Activated CD4-positive, alpha-beta T cell treated with anti-CD3 and anti-CD28 coated beads for 1 hour (primary cell): ENCODE measurements at places on chromosomes 4 and X.

- no peak for DNase-seq
Measured at GRCh38 chr4:33349376-33349775, 2629.2 kb downstream of the PCDH7 start.

DNA sequence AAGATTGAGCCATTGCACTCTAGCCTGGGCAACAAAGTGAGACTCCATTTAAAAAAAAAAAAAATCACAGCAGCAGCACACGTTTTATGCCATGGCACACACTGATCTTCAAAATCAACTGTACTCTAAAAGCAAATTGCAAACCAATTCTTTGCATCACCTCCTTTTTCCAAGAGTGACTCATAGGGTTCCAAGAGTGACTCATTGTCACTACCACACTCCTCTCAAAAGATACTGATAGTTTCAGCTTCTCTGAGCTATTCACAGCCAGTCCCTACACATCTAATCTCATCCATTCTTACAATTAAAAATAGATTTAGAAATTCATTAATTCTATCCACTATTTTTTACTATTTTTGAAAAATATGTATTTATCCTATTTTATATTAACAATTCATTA is 1494.9 kb upstream of the AGA start:
- no peak for DNase-seq

DNA sequence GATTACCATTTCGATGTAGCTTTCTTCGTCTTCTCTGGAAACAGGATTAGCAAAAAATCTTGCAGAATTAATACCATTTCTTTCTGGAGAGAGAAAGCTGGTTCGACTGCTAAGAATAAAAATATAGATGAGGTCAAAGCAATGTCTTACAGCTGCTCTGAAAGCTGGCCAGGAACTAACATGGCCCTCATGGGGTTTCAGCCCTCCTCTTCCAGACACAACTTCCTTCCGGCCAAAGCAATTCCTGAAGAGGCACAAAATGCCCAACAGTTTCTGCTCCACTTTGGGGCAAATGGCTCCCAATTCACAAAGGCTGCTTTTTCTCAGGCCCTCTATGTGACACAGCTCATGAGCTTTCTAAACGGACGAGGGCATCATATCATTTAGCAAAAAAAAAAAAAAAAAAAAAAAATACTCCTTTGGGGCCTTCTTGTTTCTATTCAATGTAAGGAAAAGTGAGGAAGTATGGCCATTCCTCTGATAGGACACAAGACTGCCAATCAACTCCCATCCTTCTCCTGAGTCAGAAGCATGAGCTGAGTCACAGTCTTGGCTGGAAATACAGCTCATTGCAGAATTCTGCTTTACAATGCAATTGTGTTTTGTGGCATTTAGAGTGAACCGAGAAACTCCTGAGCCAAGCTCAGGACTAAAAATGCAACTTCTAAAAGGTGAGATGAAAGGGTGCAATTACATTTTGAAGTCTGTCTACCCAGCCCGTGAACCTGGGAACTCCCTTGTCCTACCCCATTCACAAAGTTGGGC is 42.7 kb upstream of the CTAG2 start:
- DNase-seq: no peak

- no peak for DNase-seq
Measured at GRCh38 chr4:67713529-67714247, 12.7 kb upstream of the UBA6 start.

GRCh38 chr4:101279377-101279871 is 67.9 kb downstream of the PPP3CA start:
- DNase-seq: no peak

DNA sequence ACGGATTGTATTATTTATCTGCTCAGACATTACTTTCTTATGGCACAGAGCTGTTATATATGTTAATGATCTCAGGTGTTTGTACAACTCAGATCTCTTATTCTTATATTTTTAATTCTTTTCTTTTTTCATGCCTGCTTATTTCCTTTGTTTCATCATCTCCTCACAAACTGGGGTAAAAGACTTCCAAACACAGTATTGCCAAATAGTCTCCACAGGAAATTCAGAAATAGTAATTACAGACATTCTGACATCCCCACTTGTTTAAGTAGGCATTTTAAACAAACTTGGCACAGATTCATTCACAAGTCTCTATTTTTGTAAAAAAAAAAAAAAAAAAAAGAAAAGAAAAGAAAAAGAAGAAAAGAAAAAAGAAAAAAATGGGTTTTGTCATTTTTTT is 129.7 kb upstream of the USP38 start:
- DNase-seq: no peak

GRCh38 chr4:106893395-106893881 is 142.7 kb downstream of the DKK2 start:
- no peak for DNase-seq

GRCh38 chr4:107734120-107734519 is 14.1 kb upstream of the PAPSS1 start:
- DNase-seq: no peak

DNA sequence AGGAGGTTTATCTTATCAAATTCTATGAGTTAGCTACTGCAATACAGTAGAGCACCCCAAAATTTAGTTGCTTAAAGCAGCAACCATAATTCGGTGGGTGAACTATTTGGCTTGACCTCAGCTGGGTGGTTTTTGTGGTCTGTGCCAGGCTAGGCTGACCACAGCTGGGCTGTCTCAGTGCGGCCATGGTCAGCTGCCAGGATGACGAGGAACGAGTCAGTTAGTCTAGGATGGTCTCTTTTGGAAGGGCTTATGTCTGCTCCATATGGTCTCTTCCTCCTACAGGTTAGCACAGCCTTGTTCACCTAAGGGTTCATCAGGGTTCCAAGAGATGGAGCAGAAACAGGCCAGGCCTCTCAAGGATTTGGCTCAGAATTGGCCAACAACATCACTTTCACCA is 210.4 kb downstream of the PALLD start:
- no peak for DNase-seq

DNA sequence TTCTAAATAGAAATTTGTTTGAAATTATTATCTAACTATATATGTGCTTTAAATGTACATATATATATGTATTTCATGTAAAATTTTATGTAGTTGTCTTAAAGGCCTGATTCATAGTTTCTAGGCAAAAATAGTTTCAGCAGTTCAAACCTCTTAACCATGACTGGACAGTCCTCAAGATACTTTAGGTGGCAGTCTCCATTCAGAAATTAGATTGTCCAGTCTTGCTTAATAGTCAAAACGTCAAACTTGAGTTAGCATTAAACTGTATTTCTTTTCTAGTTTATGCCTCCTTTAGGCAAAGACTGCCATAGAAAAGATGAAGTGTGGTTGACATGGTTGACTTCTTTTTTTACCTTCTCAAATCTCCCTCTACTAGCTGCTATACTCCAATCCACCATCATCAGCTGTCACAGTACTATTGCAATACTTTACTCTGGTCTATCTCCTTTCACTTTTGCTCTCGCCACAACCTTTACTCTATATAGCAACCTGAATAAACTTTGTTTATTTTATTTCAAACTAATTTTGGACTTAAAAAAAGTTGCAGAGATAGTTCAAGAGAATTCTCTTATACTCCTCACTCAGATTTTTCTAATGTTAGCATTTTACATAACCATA is 395.6 kb upstream of the DIPK2B start:
- no peak for DNase-seq

DNA sequence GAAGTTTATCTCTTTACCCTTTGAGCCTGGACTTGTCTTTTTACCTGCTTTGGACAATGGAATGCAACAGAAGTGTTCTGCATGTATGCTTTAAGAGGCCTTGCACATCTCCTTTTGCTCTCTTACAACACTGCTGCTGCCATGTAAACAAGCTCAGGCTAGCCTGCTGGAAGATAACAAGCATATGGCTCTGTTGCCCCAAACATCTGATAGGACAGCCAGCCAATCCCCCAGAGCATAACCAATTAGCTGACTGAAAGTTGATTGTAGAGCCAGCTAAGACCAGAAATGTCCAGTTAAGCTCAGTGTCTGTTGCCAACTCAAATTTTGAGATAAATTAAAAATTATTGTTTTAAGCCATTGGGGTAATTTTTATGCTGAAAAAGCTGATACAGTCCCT is 510.6 kb upstream of the CNKSR2 start:
- DNase-seq: no peak

DNA sequence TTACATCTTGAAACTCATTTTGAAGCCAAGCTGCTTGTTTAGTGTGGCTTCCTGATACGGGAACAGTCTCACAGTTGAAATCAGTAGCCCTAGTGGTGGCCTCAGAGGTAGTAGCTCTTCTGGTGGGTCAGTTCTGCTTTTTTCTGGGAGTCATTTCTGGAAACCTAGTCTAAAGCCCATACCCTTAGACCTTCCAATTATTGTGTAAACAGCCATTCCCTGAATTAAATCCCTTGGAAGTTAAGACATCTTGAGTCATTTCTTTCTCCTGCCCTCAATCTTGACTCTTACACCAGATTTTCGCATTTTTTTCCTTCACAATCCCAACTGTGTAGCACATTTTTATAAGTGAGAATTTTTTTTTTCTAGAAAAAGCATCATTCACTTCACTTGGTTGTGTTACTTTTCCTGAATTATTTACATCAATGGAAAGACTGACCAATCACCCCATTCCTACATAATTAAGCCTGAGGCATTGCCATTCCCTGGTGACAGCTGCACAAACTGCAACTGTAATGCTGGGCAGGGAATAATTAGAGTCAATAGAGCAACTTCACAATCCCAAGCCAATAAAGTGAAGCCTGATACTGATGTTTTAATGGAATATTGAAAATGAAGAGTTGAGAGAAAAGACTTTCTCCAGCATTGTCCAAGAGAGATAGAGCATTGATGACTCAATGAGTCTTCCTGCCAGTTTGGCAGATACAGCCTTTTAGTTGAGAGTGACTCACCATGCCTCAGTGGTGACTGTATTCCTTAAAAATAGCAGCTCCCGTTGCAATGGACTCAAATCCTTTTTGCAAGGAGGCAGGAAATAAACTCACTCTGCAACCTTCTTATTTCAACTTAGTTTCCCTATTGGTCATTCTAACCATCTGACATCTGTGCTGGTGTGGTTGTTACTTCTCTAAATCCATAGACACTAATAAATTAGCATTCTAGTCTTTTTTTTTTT is 13.0 kb upstream of the SEPSECS start:
- DNase-seq: no peak

DNA sequence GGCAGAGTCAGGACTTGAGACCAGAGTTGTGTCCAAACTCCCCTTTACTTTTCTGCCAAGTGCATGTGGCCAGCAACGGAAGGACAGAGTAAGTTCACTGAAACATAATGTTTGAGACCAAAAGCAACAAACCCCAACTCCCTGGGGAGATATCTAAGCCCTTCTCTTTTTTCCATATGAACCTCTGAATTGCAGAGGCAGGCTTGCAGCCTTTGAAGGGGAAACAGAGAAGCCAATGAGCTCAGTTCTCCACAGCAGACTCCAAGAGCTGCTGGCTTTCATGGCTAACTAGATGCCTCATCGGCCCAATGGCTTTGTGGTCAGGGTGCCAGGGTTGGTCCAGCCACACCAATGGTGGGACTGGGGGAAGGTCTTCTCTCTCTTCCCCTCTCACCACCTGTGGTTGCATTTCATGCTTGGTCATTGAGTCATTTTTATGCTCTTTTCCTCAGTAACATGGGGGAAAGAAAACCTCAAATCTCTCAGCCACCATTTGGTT is 34.0 kb downstream of the STARD8 start:
- no peak for DNase-seq
